T-helper 17 cell (primary cell): ENCODE measurements at places on chromosomes 6 and 20.

DNA sequence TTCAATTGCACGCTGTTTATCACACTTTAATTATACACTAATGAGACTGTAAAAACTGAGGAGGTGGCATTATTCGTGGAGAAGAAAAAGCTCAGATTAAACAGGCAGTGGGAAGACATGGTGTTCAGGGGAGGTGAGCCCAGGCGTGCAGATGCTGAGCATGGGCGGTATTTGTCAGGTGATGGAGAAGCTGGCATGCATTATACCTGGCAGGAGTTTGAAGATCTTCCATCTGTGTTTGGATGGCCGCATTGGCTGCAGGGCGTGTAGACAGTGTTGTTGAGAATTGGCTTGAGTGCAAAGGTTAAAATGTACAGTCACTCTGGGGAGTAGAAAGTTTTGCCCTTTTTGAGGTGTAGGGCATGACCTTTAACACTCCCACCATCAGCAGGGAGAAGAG lies 213.8 kb downstream of the ERMARD start:
- no peak for DNase-seq

DNA sequence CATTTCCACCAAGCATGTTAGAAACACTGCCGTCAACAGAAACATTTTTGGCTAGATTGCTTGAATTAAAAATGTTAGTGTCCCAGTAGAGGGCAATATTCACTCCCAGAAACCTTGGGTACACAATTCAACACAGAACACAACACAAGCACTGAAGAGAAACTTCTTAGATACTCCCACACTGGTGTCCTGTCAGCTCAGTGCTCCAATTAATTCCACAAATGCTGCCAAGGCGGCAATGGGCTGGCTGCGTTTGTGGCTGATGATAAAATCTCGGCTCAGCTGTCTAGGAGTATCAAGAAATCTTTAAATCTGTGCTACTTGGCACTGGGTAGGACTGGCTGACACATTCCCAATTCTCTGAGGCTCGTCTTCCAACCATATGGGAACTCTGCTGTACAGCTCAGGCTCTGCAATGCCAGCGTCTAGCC lies 39.3 kb downstream of the BEND3 start:
- DNase-seq, result no peak

DNA sequence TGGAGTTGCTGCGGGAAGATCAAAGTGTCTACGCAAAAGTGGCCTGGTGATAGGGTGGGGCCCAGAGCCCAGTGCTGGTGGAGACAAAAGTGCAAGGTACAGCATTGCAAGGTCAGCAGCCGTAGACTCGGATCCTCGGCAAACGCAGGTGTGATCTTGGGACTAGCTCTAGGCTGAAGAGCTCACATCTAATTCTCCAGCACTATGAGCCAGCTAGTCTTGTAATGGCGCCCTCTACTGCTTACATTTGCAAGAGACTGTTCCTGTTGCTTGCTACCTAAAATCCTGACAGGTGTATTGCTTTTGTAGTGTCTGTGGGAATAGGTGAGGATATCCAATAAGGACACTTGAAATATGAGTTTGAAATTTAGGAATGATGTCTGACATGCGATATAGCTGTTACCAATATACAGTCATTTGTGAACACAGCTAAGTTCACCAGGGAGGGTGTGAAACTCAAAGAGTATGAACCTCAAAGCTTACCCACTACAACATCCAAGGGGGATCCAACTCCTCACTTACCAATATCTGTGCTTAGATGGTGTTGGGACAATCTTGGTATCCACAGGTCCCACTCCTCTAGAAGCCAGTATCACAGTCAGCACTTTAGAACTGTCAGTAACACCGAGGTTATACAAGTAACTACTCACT lies 58.4 kb downstream of the PDE7B start:
- DNase-seq, result peak; percentile 10

- DNase-seq, result no peak
Observed at GRCh38 chr6:136869451-136869850, 47.1 kb downstream of the PEX7 start.

DNA sequence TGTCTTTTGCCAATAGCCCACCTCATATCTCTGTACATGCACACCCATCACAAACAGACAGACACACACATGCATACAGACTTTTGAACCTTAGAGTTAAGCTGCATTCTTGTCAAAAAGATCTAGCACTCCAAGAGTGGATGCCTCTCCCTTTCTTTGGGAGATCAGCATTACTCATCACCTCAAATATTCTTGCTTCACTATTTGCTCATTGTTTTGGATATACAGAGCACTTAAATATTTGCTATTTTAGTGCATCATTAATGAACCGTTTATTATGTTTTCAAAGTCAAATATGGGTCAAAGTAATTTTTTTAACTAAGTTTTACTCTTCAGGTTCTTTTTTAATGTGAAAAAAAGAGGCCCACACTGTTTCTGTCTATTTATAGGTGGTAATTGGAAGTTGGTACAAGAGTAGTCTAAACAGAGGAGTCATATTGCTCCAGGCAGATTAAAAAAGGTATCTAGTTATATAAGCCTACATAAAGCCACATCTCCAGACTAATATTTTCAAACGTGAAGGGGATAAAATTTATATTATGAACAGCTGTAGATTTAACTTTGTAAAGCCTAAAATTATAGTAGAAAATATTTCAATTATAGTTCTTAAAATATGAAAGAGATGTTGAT lies 102.6 kb downstream of the FLRT3 start:
- DNase-seq, result no peak

GRCh38 chr6:148837941-148838340 lies 91.1 kb downstream of the UST start:
- no peak for DNase-seq

- no peak for DNase-seq
Observed at GRCh38 chr6:21208796-21209186, 384.8 kb upstream of the SOX4 start.

- no peak for DNase-seq
Observed at GRCh38 chr6:135067911-135068310, 13.3 kb upstream of the HBS1L start.

GRCh38 chr20:46174469-46175126 lies 56.5 kb downstream of the CD40 start:
- DNase-seq, result peak; percentile 49

DNA sequence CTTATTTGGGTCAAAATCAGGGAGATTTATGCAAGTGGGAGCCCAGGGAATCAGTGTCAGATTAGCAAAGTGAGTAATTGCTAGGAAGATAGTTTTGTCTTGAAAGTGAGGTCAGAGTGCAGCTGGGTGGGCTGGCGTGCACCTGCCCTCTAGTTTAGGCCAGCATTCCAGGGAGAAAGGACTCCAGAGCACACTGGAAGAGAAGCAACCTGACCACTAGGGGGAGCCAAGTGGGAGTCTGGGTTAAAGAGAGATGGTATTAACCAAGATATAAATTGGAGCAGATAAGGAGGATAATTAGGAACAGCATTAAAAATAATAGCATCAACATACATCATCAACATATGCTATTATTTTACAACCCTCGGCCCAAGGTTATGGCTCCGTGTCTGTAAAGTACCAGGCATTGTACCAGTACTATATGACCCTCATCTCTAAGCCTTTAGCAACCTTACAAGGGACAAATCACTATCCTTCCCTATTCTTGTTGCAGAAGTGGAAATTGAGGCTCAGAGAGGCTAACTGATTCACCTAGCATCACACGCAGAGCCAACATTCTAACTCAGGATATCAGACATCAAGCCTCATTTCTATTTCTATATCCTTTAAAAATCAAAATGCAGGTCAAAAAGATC lies 57.8 kb downstream of the SLC2A10 start:
- DNase-seq, result no peak

GRCh38 chr20:59645761-59646171 lies 41.4 kb downstream of the PHACTR3 start:
- DNase-seq, result no peak

DNA sequence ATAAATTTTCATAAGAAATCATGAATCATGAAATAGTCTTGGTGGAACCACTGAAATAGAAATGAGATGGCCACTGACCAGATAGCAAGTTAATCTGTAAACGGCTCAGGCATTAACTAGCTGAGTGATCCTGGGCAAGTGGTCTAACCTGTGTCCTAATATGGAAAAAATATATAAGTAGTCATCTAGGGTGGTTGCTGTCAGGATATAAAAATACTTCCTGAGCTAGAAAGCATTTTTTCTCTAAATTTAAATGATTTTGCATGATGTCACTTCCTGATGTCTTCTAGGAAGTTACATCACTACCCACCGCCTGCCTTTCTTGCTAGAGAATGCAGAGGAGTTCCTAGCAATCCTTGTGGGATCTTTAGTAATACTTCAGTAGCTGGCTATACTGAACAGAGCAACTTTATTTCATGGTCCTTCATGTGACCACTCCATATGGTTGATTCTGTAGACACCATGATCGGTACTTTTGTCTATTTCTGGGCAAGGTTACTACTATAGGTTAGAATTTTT lies 228.1 kb upstream of the CEP162 start:
- DNase-seq, result no peak

GRCh38 chr6:35311390-35312075 lies 13.9 kb downstream of the DEF6 start:
- no peak for DNase-seq
